ENCODE measurements at places on chromosomes 7 and 10.

DNA sequence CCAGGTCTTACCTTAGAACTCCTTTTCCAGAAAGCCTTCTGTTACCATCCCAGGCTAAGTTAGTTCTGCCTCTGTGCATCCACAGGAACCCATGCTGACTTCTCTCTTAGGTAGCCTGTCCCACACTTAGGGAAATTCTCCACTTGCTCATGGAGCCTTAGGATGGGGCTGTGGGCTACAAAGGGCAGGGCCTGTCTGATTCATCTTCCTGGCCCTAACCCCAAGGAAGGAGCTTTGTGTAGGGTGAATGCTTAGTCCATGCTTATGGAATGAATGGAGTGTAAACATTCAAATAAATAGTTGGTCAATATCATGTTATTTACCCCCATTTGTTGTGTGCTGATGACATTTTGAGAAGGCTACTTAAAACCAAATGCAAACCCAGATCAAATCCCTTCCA, 54.7 kb downstream of the EMX2 start:
- no peak for DNase-seq

GRCh38 chr7:70415179-70415972, 716.6 kb upstream of the GALNT17 start:
- no peak for DNase-seq

GRCh38 chr7:113044394-113044793, 42.2 kb downstream of the GPR85 start:
- no peak for DNase-seq

- DNase-seq = no peak
These were observed 5.6 kb upstream of the MUC3A start for GRCh38 chr7:100943693-100944092.

- DNase-seq = no peak
These were observed 264.2 kb downstream of the HPSE2 start for GRCh38 chr10:98971464-98971863.

DNA sequence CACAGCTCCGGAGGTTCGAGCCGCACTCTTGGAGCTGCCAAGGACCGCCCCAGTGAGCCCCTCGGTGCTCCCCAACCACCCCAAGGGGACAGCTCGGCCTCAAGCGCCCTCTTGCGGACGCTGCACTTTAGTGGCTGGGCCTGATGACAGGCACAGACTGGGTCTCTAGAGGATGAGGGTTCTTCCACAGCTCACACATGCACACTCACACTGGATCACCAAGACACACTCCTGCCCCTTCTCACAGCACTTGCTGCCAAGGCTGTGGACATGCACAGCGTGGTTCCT, 2.1 kb downstream of the RET start:
- no peak for DNase-seq

- no peak for DNase-seq
These were observed 39.3 kb downstream of the LRRC18 start for GRCh38 chr10:48900371-48900801.

GRCh38 chr10:17290226-17290625, 62.2 kb downstream of the VIM start:
- DNase-seq = no peak

DNA sequence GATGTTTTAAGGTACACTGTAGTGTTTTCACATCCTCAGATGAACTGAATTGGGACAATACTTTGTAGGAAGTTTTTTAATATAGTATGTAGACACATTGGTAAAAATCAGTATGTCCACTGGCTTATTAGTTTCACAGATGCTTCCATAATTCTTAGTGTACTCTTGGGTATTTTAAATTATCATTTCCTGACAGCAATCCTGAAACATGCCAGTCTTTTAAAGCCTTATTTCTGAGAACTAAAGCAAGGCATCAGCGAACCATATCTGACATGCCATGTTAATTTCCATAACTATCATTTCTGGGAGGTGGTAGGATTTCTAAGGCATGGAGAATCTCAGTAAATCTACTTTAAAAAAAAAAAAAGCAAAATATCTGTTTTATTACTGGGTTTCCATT, 266.4 kb downstream of the ADK start:
- DNase-seq = no peak

DNA sequence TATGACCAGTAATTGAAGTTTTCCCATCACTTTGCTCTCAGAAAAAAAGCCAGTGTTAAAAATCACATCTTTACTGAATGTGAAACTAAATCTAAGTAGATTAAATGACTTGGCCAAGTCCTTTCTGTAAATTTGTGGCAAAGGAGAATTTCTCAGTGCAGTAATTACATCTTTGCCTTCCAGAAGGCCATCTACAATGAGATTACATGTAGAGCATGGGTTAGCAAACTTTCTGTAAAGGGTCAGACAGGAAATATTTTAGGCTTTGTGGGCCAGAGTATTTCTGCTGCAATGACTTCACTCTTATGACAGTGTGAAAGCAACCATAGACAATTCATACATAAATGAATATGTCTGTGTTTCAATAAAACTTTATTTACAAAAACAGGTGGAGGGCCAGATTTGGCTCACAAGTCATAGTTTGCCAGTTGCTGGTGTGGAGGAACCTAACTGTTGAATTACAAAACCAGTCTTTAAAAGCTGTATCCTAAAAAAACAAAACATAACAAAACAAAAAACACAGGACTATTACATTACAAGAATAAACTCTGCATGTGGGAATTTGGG, 191.0 kb downstream of the TAX1BP1 start:
- no peak for DNase-seq

GRCh38 chr7:70952311-70952710, 179.6 kb upstream of the GALNT17 start:
- DNase-seq = no peak

DNA sequence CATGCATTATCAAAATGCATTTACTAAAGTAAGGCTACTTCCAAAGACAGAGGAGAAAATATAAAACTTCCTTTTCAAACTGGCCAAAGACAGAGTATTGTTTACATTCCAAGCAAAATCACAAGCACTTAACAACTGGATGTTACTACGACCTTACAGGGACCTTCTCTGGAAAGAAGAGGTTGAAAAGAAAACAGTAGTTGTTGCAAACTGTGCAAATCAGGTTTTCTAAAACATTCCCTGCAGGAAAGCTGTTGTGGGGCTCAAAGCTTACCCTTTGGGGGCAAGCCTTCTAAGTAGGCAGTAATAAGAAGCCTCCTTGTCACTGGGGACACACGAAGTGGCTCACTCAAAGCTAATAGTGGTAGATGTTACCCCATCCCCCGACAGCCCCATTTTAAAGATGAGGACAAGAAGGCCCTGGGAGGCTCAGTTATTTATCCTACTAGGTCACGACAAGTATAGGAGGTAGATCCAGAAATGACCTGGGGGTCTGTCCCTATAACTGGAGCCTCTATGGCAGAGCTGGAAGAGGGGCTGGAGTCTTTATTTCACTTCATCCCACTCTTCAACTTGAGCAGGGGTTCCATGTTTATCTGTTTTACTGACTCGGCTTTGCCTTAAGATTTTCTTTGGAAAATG, 46.6 kb downstream of the ATXN7L1 start:
- DNase-seq = no peak

DNA sequence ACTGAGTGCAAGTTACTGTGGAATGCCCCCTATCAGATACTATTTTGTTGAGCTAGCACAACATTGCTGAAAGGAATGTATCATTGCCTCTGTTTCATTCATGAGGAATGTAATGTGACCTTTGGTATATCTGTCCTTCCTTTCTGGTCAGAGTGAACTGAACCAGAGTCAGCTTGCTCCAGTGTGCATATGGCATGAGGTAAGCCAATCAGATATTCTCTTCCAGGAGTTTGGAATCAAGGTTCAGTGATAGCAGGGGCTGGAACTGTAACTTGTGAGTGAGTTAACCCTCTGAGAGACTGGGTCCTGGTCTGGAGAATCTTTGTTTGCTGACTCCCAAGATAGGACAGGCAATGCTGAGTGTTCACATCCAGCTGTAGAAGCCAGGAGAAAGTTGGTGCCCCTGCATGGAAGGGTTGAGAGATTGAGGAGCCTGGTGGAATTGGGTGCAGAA, 45.3 kb upstream of the OSBPL3 start:
- no peak for DNase-seq

DNA sequence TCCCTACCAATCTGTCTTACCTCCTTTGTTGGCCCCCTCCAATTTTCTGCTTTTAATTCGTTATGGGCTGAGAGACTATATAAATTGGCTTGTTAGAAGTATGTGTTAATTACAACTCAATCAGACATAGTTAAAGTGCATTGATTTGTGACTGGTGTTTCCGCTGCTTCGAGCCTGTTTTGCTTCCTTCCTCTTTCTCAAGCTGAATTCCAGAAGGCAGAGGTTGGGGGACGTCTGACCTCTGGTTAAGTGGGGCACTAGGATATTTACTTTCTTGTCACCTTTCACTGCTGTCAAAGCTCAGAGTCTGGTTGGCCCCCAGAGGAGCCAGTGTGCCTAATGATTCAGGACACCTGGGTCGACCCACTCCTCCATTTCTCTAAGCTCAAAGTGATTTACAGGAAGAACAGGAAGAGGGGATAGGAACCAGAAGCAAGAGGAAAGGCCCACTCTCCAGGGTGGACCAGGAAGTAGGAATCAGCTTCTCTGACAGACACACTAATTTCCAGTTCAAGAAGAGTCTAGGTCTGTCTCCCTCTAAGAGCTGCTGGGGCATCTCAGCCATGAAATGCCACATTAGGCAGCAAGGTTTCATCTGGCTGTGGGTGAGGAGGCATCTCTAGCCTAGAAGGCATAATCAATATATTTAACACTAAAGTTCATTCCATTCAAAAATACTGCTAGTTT, 397.2 kb upstream of the NPVF start:
- no peak for DNase-seq

DNA sequence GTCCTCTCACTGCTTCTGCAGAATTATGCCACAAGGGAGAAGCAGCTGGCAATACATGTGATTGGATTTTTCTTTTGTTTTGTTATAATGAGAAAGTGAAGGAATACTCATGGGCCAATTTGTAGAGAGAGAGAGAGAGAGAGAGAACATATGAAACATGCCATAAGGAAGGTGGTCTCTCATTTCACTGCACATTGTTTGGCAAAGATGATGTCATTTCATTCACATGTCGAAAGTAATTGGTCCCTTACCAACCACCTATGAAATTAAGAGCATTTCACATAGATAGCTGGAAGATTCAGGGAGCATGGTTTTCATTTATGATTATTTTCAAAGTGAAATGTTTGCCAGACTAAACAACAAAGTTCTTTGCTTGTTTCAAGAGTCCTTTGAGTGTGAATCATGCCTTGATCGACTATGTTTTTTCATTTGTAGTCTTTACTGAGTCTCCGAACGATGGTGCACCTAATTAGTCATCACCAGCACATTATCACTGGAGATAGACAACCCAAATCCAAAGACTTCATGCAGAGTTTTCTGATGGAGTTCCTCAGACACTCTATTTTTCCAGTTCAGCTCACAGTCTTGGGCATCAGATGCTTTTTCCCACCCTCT, 130.1 kb upstream of the ZEB1 start:
- no peak for DNase-seq

GRCh38 chr7:92404170-92404614, 43.1 kb upstream of the GATAD1 start:
- DNase-seq = no peak

GRCh38 chr10:78039743-78040142, 6.1 kb downstream of the RPS24 start:
- DNase-seq = no peak

- DNase-seq = no peak
These were observed 45.7 kb downstream of the KIAA1549 start for GRCh38 chr7:138935465-138936011.

GRCh38 chr7:2821842-2822507, 22.1 kb downstream of the GNA12 start:
- DNase-seq = no peak

DNA sequence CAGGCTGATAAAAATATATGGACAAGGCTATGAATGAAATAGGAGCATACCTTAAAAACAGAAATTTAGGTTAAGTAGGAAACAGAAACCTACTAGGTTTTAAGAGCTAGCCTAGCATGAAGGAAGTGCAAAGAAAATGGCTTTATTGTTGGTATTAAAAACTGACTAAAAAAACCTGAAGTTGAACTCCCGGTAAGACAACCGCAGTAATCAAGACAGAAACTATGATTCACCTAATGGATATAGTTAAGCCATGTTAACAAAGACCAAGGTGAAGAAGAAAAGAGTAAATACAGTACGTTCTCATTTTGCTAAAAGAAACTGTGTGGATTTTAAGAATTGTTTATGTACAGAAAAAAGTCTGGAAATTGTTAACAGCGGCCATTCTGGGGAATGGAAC, 2.5 kb downstream of the RTKN2 start:
- no peak for DNase-seq

GRCh38 chr7:14552060-14552459, 350.5 kb downstream of the DGKB start:
- DNase-seq = no peak

DNA sequence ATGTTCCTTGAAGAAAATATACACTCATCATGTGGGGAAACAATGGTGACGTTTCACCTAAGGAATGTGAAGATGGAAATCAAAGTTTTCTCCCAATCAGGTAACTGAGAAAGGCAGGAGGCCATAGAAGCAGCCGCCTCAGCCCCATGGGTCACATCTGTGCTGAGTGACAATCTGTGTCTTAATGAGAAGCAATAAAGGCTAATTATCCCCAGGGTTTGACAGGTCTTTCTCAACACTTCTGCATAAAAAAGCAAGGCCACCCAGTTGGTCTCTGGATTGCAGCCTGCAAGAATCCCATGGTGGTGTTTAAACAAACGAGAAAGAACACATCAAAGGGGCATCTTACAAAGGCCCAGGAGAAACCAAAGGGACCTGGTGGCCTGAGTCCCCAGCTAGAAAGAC, 91.1 kb upstream of the TNS3 start:
- DNase-seq = no peak

GRCh38 chr7:79897166-79897565, 237.5 kb upstream of the GNAI1 start:
- no peak for DNase-seq

GRCh38 chr7:79091661-79092060, 361.8 kb downstream of the MAGI2 start:
- DNase-seq = no peak

DNA sequence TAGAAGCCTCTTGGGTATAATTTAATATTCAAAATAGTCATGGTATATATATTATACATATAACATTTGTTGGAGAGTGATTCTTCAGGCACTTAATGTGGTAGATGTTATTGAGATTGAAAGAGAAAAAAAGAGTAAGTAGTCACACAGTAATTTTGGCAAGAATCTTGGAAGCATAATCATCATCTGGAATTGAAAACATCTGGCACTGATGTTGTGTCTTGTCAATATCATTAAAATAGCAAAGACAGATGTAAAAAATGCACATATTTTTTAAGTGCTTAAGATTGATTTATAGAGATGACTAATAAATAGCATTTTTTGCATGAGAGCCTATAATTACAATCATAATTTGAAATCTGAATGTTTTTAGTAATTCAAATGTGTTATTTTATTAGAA, 9.5 kb downstream of the SEMA3D start:
- DNase-seq = no peak

- DNase-seq = no peak
These were observed 113.3 kb upstream of the PRPS1L1 start for GRCh38 chr7:18140943-18141342.

GRCh38 chr10:44386546-44387052, 1.7 kb upstream of the CXCL12 start:
- no peak for DNase-seq

DNA sequence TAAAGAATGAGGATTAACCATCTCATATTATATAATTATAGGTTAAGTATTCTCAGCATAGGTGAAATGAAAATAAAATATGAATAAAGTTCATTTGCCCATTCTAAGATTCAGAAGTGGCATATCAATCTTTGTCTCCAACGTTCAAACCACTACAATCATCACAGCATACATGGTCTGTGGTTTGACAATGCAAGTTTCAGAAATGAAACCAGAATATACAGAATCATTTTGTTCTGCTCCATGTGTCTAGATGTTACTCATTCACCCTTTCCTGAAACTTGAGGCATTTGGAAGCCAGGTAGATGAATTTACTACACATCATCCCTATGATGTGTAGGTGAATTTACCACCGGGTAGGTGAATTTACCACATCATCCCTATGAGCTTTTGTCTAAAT, 44.5 kb upstream of the PPP1R3A start:
- DNase-seq = no peak

Measured in activated CD8-positive, alpha-beta memory T cell treated with anti-CD3 and anti-CD28 coated beads for 1 hour (primary cell).